GM23248 (cell line): ENCODE measurements at places on chromosomes 2 and 18. TPM values are rescaled to one million over a fixed set of nuclear protein-coding genes. Genes with fewer than 3 reads are reported as not detected.
A peak's percentile ranks its signal among the peaks of the same experiment; 100 is the strongest.

Gene LAMA1
- total RNA-seq, result 5.4 and 6.2 TPM in 2 replicates

Gene TUBA4B
- total RNA-seq, result not detected in 2 replicates

Gene SPATA3
- not detected in 2 replicates for total RNA-seq

Gene NETO1
- not detected in 2 replicates for total RNA-seq

Gene CFC1
- not detected in 2 replicates for total RNA-seq

Gene ACMSD
- not detected in 2 replicates for total RNA-seq

Gene LGALSL
- total RNA-seq, result 0.43 and 1.6 TPM in 2 replicates

Gene TNS1
- total RNA-seq, result 99.3 and 104 TPM in 2 replicates

Gene MAP2
- total RNA-seq, result 1.0 and 7.6 TPM in 2 replicates

Gene CNRIP1
- 21.8 and 37.7 TPM in 2 replicates for total RNA-seq

GRCh38 chr2:156837635-156838370 is 401.6 kb downstream of the GPD2 start:
- no peak for DNase-seq

- peak; percentile 48 for DNase-seq
These were observed 33.8 kb downstream of the SMC6 start for GRCh38 chr2:17719562-17720371.

DNA sequence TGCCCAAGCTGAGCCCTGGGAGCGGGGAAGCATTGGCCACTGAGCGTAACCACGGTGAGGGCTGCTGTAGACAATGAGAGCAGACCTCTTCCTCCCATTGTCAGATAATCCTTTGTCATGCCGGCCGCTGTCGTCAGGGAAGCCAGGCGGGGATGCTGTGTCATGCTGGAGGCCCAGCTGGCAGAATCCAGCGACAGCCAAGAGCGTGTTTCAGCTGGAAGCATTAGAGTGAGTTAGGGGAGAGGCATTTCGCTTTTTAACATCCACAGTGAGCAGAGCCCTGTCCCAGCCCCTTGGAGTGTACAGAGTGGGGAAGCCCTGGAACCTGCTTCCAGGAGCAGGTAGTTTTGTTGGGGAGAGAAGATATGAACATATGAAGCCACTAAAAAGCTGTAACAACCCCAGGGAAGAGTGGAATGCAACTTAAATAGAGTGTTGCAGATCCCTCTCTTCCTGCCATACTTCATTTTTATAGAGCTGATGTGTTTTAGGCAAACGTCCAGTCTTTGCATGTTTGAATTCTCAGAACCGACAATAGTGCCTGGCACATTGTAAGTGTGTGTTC is 7.0 kb downstream of the CTIF start:
- peak; percentile 93 for DNase-seq

- no peak for DNase-seq
These were observed 254.8 kb downstream of the CYP26B1 start for GRCh38 chr2:71892896-71893295.

GRCh38 chr2:120528051-120528692 is 182.2 kb downstream of the INHBB start:
- peak; percentile 50 for DNase-seq

DNA sequence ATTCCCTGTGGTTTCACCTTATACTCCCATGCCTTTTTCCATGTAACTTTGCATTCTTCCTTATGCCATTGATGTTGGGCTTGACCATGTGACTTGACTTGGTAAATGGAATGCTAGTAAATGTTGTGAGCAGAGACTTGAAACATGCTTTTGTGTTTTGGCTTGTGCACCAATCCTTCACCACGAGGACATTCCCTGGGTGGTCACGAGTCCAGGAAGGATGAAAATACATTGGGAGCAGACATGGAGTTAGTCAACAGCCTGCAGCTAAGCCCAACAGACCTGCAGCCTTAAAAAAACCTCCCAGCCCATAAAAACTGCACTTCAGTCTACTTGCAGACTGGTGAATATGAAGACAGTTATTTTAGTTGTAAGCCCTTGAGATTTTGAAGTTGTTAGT is 116.5 kb upstream of the SPATS2L start:
- DNase-seq, result no peak

DNA sequence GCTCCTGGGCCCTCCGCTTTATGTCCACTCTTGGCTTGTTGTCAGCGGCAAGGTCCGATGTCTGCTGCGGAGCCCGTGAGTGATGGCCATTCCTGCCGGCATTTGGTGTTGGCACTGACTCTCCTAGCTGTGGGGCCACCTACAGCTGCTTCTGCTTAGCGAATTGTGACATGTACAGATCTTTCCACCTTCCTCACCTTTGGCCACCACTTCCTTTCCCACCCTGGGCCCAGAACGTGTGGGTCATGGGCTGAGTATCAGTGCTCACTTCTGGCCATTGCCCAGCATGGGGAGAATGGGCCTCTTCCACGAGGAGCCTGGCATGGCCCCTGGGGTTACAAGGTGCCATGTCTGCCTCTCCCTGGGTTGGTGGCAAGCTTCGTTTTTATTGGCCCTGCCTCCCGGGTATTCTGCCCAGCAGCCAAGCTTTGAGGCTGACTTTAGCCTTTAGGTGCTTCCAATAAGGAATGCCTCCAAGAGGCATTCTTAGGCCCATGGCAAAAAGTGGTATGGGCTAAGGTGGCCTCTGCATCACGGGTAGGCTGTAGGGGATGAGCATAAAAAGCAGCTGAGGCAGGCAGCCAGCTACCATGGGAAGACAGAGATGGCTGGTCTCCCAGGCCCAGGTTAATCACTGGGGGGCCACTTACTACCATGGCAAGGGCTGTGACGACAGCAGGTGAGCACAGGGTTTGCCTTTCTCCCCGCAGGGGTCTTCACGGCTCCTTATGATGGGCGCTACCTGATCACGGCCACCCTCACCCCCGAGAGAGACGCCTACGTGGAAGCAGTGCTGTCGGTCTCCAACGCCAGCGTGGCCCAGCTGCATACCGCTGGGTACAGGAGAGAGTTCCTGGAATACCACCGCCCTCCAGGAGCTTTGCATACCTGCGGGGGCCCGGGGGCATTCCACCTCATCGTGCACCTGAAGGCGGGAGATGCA is 65.8 kb downstream of the EMILIN2 start:
- no peak for DNase-seq

- no peak for DNase-seq
These were observed 41.0 kb downstream of the MYO3B start for GRCh38 chr2:170218931-170219330.

GRCh38 chr2:159111346-159111927 is 143.0 kb downstream of the TANC1 start:
- DNase-seq, result peak; percentile 60

DNA sequence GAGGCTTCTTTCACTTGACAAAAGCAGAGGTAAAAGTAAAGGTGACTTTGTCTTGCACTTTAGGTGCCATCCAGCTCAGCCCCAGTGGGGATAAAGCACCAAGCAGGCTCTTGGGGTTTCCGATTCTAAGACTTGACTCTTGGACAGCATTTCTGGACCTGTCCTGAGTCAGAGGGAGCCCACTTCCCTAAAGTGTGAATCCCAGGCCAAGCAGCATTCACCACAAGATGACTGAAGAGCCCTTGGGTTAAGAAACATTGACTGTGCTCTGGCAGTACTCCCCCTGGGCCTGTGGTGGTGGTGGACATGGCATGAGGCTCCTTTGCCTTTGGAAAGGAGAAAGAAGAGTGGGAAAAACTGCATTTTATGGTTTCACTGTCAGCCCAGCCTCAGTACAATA is 638.0 kb upstream of the VRK2 start:
- no peak for DNase-seq

- DNase-seq, result no peak
These were observed 107.2 kb downstream of the COL6A3 start for GRCh38 chr2:237306787-237307170.

GRCh38 chr2:199462956-199463692 is 5.4 kb upstream of the SATB2 start:
- DNase-seq, result peak; percentile 91

DNA sequence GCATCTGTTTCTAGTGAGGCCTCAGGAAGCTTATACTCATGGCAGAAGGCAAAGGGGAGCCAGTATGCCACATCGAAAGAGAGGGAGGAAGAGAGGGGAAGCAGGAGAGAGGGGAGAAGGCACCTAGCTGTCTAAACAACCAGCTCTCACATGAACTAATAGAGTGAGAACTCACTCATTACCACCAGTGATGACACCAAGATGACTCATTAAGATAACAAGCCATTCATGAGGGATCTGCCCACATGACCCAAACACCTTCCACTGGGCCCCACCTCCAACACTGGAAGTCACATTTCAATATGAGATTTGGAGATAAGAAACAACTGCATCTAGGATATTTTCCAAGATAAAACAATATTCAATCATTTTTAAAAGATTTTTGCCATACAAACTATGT is 753.9 kb upstream of the ZEB2 start:
- DNase-seq, result peak; percentile 5

GRCh38 chr2:216792222-216793021 is 67.4 kb downstream of the TNP1 start:
- peak; percentile 84 for DNase-seq

DNA sequence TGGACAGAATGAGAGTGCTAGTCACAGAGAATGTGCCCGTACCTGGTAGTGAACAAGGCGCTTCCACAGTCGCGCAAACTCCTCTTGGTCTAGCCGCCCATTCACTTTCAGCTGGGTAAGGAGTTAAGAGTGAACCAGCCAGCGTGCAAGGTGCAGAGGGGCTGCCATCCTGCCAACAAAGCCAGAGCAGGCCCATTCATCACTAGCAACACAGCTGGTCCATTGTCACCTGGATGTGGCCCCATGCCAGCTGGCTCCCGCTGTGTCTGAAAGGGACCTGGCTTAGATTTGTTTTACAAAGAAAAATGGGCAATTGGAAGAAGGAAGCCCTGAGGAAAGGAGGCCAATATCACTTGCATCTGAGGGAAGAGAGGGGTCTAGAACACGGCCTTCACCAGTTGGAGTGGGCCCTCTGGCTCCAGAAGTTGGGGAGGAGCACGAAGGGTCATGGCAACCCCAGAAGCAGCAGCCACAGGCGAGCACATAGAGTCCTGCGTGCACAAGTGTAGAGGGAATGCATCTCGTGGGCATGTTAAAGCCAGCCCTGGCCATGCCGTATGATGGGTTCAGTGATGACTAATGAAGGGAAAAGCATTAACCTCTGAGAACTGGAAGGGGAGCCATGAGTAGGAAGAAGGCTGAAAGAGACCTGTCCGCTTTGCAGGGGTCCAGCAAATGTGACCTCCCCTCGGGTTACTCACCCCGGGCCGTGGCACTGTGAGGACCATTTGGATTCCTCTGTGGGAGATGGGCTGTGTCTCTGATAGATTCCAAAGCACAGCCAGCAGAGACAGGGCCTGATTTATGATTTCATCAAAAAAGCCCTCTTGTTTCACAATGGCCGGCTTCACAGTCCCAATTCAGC is 70.6 kb downstream of the CAPN13 start:
- no peak for DNase-seq

DNA sequence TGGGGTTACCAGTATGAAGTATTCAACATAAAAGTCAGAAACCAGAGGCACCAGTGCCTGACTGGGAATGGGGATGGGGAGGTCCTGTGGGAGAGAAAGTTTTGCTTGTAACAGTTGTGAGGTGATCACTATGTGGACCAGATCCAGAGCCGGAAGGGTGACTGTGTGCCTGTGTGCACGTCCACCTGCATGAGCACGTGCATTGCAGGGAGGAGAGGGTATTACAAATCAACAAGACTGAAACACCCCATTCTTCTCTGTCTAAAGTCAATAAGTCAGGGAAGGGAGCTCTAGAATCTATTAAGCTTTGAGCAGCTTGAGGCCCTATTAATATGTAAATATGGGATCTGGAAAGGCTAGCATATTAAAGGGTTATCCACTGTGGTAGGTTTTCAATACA is 241.0 kb upstream of the ACVR2A start:
- DNase-seq, result no peak

GRCh38 chr18:42360716-42361115 is 405.7 kb downstream of the PIK3C3 start:
- no peak for DNase-seq

DNA sequence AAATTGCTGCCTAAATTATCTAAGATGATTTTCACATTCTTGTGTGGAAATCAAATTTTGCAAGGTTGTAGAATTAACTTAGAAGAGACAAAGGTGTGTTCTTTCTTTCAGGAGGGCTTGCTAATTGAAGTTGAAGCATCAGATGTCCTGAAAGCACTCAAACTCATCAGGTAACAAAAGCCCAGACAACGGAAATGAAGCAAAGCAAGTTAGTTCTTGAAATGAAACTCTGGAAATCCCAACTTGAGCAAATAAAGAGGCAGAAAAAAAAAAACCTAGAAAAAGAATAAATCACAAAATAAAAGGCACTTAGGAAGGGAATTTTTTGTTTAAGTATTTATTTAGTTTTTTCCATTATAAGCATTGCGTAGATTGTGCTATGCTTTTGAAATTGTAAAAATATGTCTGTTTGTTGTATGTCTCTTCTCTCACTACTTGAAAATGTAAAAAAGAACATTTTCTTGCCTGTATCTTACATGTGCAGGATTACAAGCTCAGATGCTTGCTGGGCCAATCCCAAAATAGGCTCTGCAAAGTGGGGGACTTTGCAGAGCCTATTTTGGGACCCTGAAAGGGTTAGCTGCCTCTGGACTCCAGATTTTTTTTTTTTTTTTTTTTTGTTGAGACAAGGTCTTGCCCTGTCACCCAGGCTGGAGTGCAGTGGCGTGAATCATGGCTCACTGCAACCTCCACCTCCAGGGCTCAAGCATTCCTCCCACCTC is 46.7 kb downstream of the FAM161A start:
- no peak for DNase-seq

- DNase-seq, result no peak
These were observed 114.3 kb downstream of the NXPH2 start for GRCh38 chr2:138665937-138666336.

DNA sequence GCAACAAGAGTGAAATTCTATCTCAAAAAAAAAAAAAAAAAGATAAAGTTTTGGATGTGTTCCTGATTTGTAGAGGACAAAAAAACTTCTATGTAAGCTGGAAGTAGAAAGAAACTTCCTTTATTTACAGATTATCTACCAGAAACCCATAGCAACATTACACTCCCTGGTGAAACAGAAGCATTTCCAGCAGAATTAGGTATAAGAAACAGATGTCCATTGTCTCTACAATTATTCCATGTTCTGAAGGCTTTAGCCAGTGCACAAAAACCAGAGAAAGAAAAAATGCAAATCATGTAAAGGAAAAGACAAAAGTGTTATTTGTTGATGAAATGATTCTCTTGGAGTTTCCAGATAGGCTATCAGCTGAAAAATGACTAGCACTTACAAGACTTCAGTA is 4.9 kb downstream of the TUBB6 start:
- DNase-seq, result peak; percentile 46
